Activated CD4-positive, alpha-beta T cell treated with anti-CD3 and anti-CD28 coated beads for 36 hours (primary cell): ENCODE measurements at places on chromosomes 1 and 21.

- no peak for DNase-seq
Observed at GRCh38 chr1:58312971-58313563, 233.5 kb downstream of the OMA1 start.

DNA sequence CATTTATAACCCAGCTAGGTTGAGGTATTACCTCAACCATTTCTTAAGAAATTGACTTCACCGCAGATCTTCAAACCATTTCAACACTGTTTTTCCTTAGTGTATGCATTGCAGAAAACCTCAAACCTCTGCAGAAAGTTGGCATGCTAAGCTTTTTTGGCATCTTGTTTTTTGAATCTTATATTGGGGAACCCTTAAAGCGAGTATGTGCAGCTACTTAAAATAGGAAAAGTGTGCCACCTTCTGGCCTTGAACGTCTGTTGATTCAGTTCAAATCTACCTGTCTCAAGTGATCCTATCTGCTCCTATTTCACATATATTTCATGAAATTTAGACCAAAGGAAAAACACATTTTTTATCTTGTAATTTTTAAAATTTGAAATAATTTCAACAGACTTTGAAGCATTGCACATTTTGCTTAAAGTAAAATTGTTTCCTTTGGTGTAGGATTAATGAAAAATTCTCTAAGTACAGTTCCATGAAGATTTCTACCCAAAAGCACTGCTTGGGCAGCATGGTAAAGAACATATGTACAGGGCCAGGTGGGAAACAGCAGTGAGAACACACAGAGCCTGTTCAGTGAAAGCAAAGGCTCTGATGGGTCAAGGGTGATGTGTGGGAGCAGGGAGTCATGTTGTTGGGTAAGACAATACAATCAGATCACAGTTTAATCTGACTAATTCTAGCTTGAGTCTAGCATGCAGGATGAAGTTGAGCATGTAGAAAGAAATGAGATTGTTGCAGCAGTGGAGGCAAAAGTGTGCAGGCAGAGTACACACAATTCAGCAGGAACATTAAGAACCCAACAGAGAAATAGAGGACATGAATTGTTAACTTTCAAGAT lies 17.2 kb downstream of the HENMT1 start:
- peak; percentile 64 for DNase-seq

DNA sequence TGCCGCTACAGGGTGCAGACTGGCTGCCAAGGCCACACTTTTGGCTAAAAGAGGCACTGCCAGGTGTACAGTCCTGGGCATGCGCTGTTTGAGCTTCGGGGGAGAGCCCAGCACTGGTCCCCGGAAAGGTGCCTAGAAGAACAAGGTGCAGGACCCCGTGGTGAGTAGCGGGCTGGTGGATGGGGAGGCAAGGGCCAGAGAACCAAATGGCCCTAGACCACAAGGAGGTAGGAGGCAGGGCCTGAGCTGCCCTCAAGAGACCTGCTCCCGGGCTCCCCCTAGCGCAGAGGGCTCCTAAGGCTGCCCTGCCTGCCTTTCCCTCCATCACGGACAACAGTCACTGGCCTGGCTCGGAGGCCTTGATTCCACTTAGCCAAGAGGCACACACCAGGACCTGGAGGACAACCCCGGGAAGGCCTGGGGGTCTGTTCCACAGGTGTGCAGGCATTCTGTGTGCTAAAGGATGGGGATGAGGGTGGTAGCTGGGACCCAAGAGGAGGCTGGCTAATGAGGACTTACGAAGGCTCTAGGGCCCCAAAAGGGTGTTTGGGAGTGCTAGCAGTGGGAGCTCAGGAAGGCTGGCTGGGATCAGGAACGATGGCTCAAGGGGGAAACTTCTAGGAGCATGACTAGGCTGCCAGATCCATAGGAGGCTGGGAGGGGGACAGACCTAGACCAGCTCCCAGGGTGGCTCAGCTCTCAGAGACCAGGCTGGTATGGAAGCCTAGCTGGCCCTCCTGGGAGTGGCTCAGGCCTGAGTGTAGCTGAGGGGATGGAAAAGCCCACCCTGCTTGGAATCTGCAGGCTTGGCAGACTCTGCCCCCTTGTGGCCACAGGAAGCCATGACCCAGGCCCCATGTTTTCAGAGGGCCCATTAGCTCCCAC lies 742 bp downstream of the ARTN start:
- DNase-seq: peak; percentile 84

DNA sequence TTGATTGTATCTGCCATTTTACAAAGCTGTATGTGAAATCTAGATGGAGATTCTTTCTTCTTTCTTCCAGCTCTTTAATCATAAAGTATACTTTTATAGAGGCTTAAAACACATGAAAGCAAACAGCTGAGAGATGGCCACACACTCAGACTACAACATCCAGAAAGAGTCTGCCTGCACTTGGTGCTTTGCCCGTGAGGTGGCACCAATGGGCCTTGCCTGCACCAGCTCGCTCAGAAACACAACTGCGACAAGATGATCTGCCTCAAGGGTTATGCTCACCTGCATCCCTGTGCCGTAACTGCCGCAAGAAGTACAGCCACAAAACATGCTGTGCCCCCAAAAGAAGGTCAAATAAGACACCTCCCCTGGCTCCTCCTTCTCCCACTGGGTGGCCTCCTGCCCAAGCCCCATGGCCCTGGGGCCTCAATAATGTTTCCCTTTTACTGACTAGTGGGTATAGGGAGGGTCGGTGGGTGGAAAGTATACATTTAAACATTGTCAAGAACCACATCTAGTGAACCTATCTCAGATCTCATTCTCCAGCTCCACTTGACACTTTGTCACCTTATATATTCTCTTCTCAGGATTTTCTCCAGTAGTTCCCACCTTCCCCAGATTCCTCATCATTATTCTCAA lies 66.7 kb upstream of the ANGPTL3 start:
- DNase-seq: peak; percentile 10

DNA sequence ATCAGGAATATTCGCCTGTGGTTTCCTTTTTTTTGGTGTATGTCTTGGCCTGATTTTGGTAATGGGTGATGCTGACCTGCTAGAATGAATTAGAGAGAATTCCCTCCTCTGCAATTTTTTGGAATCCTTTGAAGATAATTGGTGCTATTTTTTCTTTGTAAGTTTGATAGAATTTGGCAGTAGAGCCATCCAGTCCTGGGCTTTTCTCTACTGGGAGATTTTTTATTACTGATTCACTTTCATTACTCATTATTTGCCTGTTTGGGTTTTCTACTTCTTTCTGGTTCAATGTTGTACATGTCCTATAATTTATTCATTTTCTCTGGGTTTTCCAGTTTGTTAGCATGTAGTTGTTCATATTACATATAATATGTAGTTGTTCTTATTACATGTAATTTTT lies 48.7 kb downstream of the NTMT2 start:
- DNase-seq: no peak

- no peak for DNase-seq
Observed at GRCh38 chr1:170310951-170311350, 165.2 kb downstream of the NTMT2 start.

DNA sequence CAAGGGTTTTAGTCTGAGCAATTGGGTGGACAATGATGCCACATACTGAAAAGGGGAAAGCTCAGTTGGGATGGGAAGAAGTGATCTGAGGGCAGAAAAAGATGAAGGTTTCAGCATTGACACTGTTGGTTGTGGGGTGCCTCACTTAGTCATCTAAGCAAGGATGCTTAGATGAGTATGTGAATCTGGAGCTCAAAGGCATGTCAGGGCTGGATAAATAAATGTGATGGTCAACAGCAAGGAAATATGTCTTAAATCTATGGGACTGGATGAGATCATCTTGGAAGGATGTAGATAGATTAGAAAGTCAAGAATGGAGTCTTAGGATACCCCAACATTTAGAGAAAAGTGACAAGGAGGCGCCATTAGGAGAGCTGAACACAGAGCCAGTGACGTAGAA lies 114.6 kb downstream of the ZBTB18 start:
- no peak for DNase-seq

DNA sequence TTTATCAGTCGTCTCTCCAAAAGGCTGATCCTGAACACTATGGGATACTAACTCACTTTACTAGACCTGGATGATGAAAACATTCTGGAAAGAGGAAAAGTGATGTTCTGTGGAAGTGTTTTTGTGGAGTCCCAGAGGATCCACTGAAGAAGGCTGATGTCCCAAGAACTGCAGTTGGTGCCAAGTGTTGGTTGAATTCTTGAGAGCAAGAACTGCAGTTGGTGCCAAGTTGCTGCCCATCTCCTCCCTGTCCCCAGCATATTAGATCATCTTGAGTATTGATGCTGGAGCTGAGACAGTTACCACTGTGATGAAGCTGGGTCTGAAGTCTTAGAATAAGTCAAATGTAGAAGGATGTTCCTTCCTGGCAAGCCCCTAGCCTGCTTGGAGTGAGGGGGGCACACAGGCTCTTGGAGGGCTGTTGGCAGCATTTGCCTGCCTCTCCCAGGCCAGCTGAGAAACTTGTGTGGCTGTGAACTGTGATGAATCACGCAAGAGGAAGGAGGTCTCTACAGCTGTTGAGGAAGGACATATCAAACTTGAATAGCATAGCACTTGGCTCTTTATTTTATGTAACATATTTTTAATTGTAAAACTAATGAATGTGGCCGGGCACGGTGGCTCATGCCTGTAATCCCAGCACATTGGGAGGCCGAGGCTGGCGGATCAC lies 48.1 kb downstream of the DNAJC6 start:
- DNase-seq: no peak

GRCh38 chr1:238961790-238962189 lies 424.6 kb upstream of the CHRM3 start:
- DNase-seq: no peak

DNA sequence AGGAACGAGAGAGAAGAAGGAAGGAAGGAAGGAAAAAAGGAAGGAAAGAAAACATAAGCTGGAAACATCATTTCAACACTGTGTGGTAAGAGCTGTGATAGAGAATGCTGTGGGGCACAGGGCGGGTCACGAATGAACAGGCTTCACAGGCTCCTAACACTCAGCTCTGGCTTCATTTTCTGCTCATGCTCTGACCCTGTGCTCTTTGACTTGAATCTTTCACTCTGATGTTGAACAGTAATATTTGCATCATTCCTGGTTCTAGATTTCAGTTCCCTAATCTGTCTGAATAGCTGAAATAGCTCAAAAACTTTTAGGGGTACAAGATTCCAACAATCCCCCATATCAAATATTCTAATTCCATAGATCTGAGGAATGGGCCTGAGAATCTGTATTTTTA lies 207.3 kb downstream of the LHX8 start:
- DNase-seq: no peak

GRCh38 chr1:15153842-15154479 lies 414 bp downstream of the TMEM51 start:
- peak; percentile 66 for DNase-seq

GRCh38 chr1:54124472-54124871 lies 28.3 kb downstream of the CDCP2 start:
- DNase-seq: no peak

DNA sequence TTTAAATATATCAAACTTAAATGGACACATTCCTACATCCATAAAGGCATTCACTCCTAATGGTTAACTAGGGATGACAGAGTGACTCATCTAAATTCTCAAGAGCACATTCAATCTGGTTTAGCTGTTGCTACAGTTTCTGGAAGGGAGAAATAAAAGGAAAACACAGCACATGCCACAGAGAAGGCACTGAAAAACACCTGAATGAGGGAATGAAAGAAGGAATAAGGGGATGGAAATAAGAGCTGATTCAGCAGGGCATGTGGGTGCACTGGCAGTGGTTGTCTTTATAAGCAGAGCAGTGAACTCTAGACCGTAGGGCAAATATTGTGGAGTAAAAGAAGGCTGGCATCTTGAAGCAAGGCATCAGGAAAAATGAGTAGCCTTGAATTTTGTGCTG lies 79.3 kb downstream of the LHX4 start:
- DNase-seq: no peak

DNA sequence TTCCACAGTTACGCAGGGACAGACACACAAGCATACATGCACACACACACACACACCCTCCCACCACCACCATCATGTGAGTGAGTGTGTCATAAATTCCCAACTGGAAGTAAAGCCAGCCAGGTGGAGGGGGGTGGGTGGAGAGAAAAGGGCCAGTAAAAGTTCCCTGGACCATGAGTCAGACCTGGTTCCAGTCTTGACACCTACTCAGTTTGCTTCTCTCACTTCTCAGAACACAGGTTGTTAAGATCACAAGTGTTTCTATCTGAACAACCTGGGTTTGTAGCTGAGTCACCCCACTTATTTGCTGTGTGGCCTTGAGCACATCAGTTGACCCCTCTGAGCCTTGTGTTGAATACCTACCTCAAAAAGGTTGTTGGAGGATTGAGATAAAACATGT lies 9.6 kb downstream of the EPHA10 start:
- DNase-seq: peak; percentile 70

- DNase-seq: no peak
Observed at GRCh38 chr1:212182579-212182978, 102.6 kb upstream of the PPP2R5A start.

- DNase-seq: peak; percentile 25
Observed at GRCh38 chr1:220879509-220880361, 492 bp downstream of the HLX start.

DNA sequence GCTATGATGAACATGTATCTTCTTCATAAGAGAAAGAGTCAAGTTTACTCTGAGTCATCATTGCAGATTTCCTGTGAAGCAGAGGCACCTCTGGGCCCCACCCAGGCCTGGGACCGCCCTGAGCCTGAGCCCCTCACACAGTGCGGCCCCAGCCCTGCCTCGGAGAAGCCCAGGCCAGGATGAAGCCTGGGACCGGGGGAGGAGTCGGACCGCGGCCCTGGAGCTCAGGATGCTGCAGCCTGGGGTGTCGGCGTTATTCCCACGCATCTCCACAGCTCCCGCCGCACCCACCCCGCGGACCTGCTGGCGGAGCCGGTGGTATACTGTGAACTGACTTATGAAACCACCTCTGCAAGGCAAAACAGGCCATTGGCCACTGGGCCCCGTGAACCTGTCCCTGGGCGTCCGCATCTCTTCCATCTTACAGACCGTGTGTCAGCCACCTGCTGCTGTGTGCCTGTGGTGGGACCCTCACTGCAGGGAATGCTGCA lies 2.4 kb upstream of the COL6A1 start:
- DNase-seq: peak; percentile 32

DNA sequence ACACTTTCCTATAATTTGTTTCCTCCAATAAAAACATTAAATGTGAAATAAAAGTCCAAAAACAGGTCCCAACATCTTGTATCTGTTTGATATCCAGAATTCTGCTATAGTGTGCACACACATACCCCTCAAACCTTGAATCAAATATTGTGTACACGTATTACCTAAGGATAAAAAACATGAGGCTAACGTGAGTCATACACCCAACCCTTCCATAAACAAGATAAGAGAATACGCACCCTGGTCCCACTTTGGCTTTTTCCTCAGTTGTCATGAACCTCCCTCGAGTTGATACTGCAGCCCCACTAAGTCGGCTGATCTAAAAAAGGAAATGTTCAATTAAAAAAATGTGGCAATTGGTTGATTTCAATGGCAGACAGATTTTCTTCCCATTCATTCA lies 5.2 kb downstream of the KHDC4 start:
- DNase-seq: no peak

DNA sequence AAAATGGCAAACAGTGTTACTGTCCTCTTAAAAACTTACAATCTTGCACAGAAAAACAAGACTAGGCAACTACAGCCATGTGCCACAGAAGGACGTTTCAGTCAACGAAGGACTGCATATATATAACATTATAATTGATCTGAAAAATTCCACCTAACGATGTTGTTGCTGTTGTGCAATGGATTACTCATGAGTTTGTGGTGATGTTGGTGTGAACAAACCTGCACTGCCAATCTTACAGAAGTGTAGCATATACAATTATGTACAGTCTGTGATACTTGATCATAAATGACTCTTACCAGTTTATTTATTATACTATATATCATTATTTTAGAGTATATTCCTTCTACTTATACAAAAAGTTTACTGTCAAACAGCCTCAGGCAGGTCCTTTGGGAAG lies 6.8 kb upstream of the VAMP4 start:
- no peak for DNase-seq

GRCh38 chr21:34938089-34938764 lies 110.9 kb downstream of the RUNX1 start:
- DNase-seq: no peak
